NCI-H748 treated with DMSO at 0.1 percent for 48 hours (cell line): ENCODE measurements at places on chromosomes 3 and 15.

DNA sequence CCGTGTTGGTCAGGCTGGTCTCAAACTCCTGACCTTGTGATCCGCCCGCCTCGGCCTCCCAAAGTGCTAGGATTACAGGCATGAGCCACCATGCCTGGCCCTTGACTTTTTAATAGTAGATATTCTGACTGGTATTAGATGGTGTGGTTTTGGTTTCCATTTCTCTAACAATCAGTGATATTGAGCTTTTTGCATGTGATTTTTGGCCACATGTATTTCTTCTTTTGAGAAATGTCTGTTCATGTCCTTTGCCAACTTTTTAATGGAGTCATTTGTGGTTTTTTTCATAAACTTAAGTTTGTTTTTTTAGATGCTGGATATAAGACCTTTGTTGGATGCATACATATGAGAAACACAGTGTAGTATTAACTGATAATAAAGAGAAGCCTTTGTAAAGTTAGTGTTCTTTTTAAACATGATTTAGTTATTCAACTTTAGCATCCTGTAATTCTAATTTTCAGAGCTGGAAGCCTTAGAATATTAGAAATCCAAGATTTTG lies 280.8 kb downstream of the RBMS3 start:
- DNase-seq, result no peak

DNA sequence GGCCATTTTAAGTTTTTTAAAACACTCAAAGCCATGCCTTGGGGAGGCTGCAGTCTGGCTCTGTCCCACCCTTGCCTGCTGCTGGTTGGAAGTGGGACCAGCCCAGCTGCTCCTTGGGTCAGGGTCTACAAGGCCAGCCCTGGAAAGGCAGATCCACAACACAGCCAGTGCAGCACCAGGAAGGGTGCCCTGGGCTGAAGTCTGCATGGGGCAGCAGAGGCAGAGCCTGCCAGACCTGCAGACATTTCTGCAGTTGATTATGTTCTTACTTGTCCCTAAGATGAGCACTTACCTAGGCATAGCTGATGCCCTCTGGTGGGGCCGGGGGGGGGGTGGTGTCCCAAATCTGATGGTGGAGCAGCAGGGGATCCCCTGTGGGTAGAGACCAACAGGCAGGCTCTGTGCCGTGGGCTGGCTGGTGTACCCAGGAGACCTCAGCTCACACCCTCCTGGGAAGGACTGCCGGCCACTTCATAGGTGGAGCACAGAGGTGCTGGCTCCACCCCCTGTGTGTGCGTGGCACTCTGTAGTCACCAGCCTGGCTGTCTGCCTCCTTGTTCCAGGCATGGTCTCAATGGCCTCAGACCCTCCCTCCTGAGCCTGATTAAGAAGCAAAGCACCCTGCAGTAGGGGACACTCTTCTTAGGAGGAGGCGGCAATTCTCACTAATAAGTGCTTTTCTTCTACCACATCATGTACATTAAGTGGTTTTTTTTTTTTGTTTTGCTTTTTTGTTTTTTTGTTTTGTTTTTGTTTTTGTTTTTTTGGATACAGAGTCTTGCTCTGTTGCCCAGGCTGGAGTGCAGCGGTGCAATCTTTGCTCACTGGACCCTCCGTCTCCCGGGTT lies 97.4 kb upstream of the KLF13 start:
- no peak for DNase-seq

DNA sequence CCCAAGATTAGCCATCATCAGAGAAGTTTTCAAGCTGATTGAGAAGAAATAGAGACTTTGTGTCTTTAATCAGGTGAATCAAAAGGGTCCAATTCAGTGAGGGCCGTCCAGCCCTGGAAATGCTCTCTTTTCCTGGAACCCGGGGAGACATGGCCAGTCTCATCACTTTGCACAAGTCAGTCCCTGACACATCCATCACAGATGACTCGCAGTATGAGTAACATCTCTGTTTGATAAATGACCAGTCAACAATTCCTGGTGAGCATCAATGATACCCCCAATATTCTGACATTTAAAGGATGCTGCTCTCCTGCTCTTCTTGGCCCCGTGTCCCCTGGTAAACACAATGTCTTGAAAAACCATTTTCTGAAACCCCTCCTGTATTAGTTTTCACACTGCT lies 26.7 kb downstream of the C3orf20 start:
- no peak for DNase-seq

DNA sequence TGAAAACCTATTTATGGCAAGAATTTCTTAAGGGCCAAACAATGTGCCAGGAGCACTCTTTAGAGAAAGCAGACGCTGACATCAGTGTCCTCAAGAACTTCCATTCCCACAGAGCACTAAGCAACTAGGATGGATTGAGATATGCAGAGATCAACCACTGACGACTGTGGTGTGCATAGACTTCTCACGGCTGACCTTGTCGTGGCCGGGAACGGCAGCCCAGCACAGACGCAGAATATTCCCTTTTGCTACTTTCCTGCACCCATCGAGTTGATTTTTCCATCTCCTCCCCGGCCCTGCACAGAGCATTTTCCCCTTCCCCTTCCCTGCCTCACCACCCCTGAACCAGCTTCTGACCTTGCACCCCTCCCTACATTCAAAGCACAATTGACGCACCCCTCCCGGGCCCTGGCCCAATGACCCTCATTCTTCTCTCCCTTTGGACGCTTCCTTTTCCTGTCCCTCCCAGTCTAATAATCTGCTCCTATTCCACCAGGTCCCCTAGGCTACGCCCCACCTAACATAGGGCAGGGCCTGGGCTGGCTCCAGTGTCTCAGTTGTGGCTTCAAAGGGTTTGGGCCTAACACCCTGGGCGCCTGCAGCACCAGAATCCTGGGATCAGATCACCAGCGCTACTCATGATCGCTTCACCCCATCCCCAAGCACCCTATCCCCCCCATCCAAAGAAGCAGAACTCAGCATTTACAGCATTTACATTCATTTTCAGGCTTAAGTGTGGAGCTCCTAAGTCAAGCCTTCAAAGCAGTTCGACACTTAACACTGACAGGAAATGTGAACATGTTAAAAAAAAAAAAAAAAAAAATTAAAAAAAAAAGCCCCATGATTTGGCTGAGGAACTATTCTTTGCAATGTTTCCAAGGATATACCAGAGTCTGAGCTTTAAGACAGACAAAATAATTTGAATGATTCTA lies 151.2 kb downstream of the FOXP1 start:
- no peak for DNase-seq

DNA sequence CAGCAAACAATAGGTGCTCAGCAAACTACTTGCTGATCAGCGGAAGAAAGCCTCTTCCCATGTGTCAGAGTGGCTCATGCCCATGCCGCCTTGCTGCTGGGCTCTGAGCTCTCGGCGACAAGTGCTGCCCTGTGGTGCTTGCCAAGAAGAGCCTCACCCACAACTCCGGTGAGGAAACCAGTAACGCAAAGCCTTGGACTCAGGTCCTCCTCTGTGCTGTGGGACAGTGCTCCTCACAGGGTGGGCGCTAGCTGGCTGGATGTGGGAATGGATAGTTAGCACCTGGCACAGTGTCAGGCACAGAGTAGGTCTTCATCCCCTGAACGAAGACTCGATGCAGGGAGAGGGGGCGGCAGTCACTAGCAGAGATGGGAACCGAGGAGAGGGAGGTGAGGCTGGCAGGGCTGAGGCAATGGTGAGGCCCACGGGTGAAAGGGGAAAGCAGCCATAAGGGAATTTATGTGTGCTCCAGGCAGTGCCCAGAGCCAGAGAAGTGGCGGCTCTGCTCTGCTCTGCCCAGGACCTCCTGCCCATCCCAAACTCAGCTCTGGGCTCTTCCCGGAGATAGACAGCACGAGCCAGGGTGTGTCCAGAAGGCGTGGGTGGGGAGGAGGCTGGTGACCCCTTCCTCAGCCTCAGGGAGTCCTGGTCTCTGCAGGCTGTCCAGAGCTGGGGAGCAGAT lies 55.7 kb downstream of the IQSEC1 start:
- no peak for DNase-seq

GRCh38 chr3:72597756-72598195 lies 250.5 kb downstream of the SHQ1 start:
- DNase-seq, result peak; percentile 2

DNA sequence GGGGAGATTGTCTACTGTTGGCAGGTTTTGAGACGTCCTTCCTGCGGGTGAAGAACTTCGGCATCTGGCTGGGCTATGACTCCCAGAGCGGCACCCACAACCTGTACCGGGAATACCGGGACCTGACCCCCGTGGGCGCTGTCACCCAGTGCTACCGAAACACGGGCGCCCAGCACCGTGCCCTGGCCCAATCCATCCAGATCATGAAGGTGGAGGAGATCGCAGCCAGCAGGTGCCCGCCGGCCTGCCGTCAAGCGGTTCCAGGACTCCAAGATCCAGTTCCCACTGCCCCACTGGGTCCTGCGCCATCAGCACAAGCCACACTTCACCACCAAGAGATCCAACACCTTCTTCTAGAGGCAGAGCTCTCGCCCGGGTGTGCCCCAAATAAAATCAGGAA lies 194.9 kb upstream of the EPHA6 start:
- DNase-seq, result no peak

DNA sequence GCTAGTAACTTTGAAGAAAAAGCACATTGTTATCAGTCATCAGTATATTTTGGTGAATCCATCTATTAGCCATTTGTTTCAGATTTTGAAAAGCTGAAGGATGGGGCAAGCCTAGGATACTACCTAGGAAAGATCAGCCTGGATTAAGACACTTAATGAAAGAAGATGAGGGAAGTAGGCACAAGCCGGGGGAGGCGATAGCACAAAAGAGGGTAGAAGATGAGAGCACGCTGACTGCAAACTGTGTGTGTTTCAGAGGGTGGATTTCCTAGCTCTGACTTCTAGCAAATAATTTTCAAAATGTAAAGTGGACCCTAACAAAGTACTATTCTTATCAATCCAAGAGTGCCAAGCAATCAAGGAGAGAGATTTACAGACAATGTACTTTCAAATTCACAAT lies 22.2 kb upstream of the SOX2 start:
- DNase-seq, result no peak

- DNase-seq, result no peak
Observed at GRCh38 chr3:15681668-15682067, 80.1 kb downstream of the BTD start.

- peak; percentile 73 for DNase-seq
Observed at GRCh38 chr15:65869126-65869953, at the start of gene RAB11A. RAB11A (plus strand) TSS chr15:65869491; CDS start chr15:65869586, 95 bp downstream.

DNA sequence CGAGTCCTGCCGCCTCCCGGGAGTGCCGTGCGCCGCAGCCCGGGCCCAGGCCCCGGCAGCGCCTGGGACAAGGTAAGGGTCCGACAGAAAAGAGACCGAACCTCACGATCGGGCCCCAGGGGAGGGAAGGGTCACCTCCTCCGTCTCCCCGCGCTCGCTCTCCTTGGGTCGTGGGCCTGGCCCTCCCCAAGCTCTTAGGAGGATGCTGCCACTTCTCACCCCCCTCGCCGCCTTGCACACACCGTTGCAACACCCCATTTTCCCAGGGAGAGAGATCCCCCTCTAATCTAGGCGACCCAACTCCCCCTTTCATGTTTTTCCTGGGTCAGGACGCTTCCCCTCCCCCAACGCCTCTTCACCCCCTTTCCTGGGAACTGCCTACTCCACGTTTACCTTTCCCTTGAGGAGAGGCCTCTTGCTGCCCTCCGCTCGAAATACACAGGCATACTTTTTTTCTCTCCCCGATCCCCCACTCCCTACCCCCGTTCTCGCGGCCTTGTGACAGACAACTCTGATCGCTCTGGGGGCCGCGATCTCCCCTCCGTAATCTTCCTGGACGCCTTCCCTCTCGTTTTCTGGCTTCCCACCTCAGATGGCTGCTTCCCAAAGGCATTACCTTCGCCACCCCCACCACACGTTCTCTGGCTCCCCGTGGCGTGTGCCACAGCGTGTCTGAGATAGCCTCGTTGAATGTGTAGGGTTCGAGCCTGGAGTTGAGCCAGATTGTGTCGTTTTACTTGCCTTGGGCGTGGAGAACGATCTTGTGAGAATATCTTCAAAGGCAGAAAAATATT lies 688 bp downstream of the SETD5 start:
- no peak for DNase-seq

DNA sequence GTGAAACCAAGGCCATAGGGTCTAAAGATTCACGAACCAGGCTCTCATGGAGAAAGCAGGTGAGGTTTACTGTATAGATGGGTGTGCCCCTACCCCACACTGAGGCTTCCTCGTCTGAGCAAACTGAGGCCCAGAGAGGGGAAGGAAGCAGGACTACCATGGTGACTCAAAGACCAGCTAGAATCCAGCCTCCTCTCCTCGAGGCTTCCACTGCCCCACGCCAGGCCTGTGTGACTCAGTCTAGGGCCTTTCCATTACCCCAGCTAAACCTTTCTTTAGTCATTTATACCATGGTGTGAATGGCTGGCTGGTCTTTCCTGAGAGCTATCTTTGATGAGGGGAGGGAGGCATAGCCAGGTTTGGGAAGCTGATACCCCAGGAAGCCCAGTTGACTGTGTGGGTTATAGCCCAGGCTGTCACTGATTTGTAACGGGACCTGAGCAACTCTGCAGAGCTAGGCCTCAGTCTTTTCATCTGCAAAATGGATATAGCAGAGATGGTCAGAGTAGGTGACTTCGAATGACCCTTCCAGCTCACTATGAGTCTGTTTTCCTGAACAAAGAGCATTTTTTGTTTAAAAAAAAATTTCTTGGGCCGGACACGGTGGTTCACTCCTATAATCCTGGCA lies 3.0 kb upstream of the RHO start:
- DNase-seq, result no peak

DNA sequence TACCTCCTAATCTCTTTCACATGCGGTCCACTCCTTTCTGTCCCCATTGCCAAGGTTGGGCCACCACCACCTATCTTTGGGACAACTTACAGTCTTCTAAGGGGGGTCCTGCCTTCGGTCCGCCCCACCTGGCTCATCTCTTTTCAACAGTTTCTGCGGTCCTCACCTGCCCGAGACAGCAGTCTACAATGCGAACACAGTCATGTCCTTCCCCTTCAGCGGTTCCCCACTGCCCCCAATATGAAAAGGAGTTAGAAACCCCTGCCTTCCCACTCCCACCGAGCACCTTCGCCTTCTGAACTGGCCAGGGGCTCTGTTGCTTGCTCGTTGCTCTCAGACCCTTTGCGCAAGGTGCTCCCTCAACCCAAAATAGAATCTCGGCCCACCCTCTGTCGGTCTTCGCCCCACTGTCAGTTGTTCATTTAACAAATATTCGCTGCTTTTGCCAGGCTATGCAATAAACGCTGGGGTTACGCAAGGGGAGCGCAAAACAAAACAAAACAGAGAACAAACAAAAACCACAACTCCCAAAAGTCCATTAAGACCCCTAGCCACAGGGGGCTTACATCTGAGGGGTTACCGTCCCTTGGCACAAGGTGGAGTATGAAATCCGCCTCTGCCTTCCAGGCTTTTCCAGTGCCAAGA lies 611 bp upstream of the FANCI start:
- no peak for DNase-seq

DNA sequence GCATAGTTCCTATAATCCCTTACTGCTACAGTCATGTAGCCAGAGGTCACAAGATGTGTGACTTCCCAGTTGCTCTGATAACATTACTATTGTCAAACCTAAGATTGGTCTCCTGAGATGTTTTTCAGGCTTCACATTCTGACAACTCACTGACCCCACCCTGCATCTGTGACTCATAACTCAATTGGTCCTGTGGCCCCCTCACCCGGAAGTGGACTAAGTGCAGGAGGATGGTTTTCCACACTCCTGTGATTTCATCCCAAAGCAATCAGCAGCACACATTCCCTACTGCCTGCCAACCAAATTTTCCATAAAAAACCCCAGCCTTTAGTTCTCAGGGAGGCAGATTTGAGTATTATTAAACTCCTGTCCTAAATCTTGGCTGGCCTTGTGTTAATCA lies 564.9 kb upstream of the ZNF385D start:
- DNase-seq, result no peak
